Stimulated activated CD8-positive, alpha-beta memory T cell treated with anti-CD3 and anti-CD28 coated beads, Interleukin-7, amount 100 ng/mL, for 1 hour (primary cell): ENCODE measurements at places on chromosomes 6 and 20.

DNA sequence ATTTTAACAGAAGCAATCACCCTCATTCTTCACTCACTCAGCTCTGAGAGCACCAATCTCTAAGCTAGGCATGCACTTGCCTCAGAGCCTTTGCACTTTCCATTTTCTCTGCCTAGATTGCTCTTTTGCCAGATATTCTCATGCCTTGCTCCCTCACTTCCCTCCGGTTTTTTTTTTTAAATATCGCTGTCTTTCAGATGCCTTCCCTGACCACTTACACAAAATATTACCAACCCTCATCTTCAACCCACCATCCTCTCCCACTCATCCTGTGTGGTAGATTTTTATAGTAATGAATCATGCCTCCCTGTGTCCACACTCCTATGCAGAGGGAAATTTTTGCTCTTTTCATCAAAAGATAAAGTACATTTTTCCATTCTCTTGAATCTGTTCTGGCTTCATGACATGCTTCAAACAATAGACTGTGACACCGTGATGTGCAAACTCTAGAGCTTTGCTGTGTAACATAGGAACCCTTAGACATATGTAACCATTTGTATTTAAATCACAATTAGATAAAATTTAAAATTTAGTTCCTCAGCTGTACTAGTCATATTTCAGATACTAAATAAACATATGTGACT is 437.1 kb downstream of the UTRN start:
- DNase-seq = no peak

DNA sequence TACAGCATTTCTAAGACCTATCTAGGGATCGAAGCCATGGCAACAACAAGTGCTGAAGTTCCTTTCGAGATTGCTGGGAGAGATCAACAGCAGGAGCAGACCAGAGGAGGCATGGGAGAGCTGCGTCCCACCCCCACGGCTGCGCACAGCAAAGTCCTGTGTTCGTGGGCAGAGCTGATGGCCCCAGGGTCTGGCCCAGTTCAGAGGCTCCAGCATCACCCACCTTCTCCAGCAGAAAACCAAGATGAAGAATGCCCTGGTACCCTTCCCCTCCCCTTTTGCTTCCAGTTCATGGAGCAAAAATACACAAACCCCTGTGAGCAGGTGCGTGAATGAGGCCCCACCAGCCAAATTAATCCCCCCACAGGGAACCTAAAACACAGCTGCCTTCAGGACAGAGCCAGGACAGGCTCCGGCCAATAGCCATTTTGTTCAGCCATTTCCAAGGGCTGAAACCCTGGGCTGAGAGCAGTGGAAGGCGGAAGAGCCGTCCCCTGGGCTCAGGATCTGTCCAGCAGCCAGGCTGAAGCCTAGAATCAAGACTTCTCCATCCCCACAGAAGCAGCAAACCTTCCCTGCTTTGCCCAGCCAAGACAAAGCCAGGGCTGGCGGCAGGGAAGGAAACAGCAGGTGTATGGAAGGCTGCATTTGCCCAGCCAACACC is 102.8 kb downstream of the PREX1 start:
- DNase-seq = no peak

GRCh38 chr20:22675341-22675740 is 91.0 kb upstream of the FOXA2 start:
- DNase-seq = no peak

GRCh38 chr6:110547266-110547964 is 71.0 kb upstream of the SLC22A16 start:
- no peak for DNase-seq

- no peak for DNase-seq
These were observed 37.2 kb upstream of the TSPYL1 start for GRCh38 chr6:116316772-116317467.

GRCh38 chr6:32943864-32944649 is 3.2 kb upstream of the HLA-DMB start:
- DNase-seq = no peak

- DNase-seq = no peak
These were observed 254.7 kb downstream of the SMOC2 start for GRCh38 chr6:168695701-168696100.

GRCh38 chr20:50982363-50982762 is 23.7 kb downstream of the MOCS3 start:
- DNase-seq = no peak

DNA sequence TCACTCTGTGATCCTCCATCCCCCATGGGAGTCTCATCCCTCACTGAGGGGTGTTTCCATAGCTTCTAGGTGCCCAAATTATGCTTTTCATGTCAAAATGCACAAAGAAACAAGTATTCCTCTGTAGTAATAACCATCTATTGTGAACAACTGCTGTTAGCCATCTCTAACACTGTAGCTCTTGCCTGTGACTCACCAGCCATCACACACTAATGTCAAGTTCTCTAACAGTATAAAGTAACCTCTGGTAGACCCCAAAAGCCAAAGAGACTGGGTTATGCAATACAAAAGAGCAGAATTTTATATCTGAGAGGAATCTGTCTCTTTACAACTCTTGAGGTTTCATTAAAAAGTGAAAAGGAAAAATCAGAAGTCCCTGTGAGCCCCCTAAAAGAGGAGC is 25.4 kb upstream of the IYD start:
- DNase-seq = no peak

- no peak for DNase-seq
These were observed at the start of gene CST2 for GRCh38 chr20:23826541-23827021. Gene CST2 (minus strand): TSS chr20:23826729. CDS start chr20:23826660, 69 bp downstream.

- DNase-seq = no peak
These were observed 33.3 kb upstream of the RSPO3 start for GRCh38 chr6:127085181-127085580.

DNA sequence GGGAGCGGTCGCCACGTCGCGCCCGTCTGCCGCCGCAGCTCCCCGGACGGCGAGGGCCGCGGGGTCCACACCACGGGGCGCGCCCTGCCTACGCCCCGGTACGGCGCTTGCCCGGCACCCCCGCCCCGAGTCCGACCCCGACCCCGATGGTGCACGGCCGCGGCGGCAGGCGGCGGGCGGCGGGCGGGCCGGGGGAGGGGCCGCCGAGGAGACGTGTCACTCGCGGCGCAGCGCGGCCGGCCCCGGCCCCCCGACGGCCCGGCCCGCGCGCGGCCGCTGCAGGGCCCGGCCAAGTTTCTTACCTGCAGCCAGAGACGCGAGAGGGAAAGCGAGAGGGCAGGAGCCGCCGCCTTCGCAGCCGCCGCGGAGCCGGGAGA is 328 bp downstream of the RRBP1 start:
- no peak for DNase-seq

DNA sequence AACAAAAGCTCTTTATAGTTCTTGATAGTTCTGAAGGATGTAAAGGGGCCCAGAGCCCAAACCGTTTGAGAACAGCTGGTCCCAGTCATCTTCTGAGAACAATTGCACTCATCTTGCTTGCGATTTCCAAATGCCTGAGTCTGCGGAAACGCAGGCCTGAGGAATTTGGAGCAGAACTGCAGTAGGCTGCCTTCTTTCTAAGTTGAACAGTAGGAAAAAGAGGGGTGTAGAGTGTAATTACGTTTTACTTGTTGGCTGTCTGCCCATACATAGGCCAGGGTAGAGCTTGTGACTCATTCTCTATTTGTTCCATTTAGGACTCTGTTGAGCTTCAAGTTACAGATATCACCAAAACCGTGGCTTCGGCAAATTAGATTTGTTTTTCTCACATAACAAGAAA is 42.0 kb upstream of the KIF16B start:
- DNase-seq = no peak

- DNase-seq = no peak
These were observed 28.1 kb upstream of the PAQR8 start for GRCh38 chr6:52333840-52334200.

DNA sequence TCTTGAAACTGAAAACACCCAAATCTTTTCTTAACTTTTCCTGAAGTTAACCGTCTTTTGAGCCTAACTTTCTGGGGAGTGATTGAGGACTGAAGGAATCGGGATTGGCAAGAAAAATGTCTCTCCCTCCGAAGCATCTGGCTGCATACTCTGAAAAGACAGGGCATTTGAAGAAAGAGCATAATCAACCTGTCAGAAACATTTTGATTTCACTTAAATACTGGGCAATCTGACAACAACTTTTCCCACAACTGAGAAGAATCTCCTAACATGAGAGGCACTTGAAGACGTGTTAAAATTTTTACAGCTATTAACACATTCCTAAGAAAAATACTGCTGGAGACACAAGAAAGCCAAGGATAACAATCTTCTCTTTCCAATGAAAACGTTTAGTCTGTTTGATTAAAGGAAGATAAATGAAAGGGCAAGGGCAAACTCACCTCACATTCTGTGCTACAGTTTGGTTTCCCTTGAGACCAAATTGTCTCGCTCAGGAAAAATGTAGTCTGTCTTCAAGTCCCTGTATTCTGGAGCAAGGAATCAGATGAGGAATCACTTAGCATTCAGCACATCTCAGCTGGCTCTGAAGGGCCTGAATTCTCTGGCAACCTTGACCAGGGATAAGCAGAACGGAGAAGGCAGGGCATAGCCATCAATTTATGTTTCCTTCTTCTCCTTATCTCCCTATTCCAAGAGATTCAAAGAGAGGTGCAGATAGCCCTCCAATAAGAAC is 76.1 kb downstream of the TBX18 start:
- no peak for DNase-seq

DNA sequence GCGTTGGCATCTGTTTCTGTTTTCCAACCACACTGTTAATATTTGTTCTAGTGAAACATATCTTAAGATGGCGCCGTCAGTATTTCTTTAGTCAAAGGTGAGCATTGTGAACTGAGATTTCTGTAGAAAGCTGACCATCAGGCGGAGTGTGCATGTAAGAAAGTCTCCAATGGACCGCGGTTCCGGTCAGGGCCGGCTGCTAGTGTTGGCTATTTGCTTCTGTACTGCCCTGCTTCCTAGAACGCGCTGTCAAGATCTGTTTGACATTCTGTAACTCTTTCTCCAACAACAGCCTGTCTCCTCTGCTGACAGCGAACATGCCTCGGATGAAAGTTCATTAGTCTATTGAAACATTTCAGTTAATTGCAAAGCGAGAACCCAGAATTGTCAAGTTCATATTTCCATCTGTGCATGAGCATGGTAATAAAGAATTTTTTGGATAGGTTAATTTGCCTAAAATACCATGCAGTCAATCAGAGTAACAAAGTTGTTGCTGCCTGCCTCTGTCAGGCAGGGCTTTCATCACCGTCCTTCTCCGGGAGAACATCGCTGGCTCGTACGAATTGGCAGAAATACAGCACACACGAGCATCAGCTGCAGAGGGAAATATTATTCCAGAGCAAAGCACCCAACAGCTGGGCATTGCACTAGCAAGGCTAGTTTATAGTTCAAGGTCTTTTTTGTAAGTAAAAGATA is 369.1 kb downstream of the CDH4 start:
- no peak for DNase-seq

DNA sequence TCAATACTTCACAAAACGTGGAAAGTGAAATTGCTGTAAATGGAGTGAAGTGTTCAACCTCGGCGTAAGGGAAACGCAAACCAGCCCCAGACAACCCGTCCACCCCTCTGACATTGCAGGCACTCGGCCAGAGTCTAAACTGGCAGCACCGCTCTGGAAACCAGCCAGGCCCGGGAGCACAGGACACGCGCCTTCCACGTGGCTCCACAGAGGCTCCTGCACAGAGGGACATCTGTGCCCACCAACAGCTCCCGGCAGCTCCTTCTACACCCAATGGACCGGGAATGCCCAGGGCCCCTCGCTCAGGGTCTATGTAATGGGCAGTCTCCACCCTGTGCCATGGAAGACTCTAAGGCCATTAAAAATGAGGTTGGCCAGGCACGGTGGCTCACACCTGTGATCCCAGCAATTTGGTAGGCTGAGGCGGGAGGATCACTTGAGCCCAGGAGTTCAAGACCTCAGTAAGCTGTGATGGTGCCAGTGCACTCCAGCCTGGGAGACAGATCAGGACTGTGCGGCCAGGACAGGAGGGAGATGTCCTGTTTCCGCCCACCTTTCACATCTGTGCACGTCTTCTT is 3.4 kb upstream of the HELZ2 start:
- DNase-seq = no peak

GRCh38 chr6:156857573-156857972 is 80.4 kb downstream of the ARID1B start:
- DNase-seq = no peak
